ENCODE measurements at places on chromosomes 7 and 10.

DNA sequence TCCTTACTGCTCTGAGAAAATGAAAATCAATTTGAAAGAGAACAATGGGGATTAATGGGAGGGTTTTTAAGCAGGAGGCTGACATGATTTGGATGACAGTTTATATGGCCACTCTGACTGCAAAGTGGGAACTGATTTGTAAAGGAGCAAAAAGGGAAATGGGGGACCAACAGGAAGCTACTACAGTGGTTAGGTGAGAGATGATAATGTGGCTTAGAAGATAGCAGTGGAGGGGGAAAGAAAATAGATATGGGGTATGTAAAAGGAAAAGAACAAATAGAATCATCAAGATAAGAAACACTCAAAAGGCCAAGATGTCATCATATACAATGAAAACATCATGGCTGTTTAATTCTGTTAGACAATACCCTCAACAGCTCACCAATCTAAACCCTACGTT is 177.5 kb downstream of the ANK3 start:
- no peak for DNase-seq

DNA sequence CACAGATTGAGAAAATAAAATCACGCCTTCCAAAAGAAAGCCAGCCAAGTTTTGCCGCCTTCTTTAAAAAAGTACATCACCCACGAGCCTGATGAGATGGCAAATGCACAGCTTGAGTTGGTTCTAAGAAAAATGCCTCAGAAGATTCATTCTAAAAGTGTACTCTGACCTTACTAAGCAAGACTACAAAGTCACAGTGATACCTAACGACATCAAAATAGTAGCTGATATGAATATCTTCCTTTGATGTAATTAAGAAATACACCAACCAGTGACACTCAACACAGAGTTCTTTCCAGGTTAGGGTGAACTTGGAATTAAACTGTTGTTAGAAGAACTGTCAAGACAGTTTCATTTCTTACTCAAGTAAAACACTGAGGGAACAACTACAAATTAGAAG is 78.0 kb upstream of the AMPH start:
- DNase-seq, result no peak

DNA sequence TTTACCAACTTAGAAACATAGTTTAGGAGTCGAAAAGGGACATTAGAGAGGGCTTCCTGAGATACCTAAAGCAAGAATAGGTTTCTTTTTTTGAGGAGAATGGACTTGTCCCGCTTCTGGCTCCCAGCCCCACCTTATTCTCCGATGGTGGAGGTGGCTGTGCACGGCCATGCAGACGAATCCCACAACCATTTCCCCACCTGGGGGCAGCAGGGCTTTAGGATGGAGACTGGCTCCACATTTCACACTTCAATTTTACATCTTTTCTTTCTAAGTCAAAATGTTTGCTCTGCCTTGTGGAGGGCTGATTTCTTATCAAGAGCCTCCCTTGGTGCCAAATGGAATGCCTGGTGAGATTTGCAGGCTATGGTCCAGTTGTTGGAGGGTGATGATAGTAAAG is 118.5 kb downstream of the GLRX3 start:
- no peak for DNase-seq

DNA sequence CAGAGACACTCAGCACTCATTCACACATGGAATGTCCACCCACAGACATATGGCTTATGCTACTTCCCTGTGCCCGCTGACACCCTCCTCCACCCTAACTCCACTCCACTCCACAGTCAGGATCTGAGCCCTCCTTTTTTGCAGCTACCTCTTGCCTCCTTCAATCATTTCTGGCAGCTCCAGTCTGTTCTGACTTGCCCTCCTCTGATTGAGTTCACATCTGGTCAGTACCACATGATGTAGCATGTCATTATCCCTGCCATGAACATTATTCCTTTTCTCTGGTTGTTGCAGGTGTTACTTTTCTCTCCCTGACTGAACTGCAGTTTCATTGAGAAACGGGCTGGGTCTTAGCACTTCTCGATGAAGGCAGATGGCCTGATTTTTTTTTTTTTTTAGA is 130.1 kb upstream of the EGR2 start:
- no peak for DNase-seq

- no peak for DNase-seq
Observed at GRCh38 chr7:155842496-155843265, 30.4 kb upstream of the SHH start.

DNA sequence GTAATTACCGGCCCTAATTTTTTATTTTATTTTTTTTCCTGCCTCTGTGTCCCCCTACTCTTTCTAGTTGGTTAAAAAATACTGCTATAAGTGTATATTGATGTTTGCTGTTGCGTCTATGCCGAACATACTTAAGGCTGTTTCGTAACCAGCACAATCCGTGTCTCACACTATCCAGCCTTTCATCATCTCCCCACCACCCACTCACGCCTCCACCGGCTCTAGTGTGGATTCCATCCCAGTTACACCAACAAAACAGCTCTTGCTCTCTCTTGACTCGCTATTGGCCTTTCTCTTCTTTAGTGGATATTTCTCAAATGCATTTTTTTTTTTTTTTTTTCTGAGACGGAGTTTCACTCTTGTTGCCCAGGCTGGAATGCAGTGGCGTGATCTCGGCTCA is 70.1 kb upstream of the CAMK1D start:
- DNase-seq, result no peak

- DNase-seq, result no peak
Observed at GRCh38 chr7:136342251-136342650, 365.1 kb upstream of the MTPN start.

DNA sequence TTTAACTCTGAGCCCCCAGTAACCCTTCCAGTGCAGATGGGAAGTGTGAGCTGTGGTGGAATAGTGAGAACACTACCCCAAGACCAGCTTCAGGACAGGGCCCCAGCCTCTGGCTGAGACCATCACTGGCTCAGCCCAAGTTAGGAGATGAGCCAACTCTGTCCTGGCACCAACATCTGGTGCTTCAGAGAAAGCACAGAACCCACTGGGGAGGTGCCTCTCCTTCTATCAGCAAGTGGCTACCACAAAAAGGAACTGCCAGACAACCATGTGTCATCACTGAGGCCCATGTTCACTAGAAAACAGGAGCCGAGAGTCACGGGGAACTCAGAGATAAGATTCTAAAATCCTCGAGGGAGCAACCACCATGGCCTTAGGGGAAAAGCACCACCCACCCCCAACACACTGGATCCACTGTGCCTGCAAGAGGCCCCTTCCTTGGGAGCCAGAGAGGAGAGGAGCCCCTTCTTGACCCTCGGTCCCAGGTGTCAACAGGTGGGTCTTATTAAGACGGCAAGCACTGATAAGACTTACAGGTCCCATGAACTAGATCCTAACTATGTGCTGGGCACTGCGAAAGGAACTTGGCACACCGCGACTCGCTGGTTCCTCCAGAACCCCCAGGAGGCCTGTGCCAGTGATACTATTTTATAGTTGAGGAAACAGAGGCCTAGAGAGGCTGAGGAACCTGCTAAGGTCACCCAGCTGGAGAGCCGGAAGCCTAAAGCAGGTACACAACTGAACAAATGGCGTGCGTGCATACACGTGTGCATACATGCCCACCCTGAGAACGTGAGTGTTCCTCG is 102.7 kb downstream of the FAM53B start:
- DNase-seq, result peak; percentile 36

DNA sequence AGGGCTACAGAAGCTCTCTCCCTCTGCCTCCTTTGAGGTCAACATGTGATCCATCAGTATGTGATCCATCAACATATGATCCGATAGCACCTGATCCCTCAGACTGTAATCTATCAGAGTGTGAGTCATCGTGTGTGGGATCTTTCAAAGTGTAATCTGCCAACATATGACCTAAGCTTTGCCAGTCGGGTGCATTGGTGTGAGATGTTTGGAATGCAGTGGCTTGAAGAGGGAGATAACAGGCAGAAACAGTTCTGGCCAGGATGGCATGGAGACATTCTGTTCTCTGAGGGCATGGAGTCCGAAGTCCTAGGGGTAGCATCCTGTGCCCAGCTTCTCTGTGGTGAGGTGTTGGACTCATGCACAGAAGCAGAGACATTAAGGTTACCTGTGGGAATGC is 217.7 kb upstream of the ETV1 start:
- no peak for DNase-seq

- DNase-seq, result no peak
Observed at GRCh38 chr7:117229350-117229749, 93.5 kb downstream of the WNT2 start.

DNA sequence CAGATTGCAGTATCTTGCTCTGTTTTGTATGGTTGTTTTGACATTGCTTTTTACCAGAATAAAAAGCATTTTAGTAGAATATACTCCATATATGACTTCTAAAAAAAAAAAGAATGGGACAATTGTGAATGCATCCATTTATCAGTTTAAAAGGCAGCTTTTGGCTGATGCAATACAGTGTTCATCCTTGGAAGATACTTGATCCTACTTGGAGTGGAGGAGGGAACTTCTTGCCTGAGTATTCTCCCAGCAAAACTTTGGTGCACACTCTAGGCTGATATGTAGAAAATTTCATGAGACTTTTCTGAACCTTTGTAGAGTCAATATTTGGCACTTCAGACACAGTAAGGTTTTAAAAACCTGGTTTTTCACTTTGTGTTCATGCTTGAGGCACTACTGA is 40.2 kb downstream of the WDR11 start:
- DNase-seq, result no peak

- DNase-seq, result no peak
Observed at GRCh38 chr7:5429253-5429856, 5.7 kb upstream of the TNRC18 start.

- DNase-seq, result no peak
Observed at GRCh38 chr7:45591101-45591906, 17.1 kb downstream of the ADCY1 start.

DNA sequence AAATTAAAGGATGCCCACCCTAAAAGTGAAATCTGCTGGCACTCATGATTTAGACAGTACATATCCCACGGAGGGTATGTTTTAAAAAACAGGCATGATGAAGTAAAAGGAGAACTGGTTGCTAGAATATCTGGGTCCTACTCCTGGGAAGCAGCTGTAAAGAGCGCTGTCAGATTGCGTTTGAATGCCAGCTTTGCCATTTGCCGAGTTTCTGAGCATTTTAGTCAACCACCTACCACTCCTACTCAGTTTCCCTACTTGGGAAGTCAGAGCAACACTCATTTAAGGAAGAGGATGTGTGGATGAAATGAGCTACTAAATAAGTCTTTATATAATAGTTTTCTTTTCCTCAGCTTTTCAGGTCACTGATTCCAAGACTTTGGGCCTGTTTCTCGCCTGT is 1.1 kb upstream of the UMAD1 start:
- DNase-seq, result no peak

DNA sequence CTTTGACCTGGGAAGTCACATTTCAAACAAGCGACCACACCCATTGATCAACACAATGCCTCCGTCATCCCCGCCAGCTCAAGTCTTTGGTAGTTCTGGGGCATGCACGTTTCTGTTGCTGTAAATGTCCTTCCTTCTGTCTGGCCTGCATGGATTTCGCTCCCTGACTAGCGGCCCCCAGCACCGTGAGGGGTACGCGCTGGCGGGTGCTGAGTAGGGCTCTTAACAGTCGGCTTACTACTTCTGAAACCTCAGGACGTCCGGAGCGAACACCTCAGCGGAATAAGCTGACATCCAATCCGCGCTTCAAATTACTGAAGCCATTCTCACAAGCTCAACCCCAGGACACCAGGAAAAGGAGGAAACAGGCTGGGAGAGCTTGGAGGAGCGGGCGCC is 505 bp downstream of the NUDCD3 start:
- peak; percentile 58 for DNase-seq

GRCh38 chr7:102834466-102834865 is 78.3 kb upstream of the LRRC17 start:
- DNase-seq, result no peak

DNA sequence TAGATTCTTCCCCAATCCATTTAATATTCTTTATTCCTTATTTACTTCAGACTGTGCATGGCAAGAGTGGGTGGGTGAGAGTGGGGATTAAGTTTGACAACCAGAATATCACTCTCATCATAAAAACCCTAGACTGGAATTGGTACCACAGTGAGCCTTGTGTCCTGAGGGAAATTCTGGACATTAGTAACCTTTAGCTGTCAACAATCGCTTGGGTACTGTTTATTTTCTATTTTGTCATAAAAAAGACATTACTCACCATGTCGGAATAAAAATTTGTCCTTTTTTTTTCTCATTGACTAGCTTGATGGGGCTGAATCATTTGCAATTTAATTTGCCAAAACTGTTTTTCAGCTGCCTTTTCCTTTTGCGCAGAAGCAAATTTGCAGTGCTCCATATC is 176.1 kb upstream of the SEMA3C start:
- no peak for DNase-seq

- DNase-seq, result no peak
Observed at GRCh38 chr10:20714518-20714917, 182.6 kb downstream of the NEBL start.

- no peak for DNase-seq
Observed at GRCh38 chr7:1468643-1469298, 9.5 kb upstream of the MICALL2 start.

DNA sequence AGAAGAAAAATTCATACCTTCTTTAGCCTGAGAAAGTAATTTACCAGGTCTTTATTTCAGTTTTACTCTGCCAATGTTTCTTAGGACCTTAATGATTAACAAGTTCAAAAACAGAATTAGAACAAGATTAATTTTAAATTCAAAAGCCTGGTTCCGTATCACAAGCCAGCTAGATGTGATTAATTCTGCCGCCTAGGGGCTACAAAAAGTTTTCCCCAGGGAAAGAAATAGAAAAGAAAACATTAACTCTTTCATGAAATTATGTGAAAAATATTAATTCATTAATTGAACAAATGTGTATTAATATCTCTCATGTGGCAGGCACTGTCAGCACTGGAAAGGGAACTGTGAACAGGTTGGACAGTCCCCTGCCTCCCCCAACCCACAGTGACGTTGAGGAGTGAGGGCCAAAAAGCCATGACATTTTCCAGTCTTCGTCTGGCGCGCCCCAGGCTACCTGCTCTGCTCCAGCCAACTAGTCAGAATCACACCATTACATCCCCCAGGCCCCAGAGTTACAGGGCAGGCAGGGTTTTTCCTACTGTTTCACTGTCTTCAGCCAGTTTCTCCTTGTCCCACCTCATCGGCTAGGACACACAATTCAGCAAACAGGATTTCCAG is 20.1 kb downstream of the TMEM176A start:
- DNase-seq, result no peak

DNA sequence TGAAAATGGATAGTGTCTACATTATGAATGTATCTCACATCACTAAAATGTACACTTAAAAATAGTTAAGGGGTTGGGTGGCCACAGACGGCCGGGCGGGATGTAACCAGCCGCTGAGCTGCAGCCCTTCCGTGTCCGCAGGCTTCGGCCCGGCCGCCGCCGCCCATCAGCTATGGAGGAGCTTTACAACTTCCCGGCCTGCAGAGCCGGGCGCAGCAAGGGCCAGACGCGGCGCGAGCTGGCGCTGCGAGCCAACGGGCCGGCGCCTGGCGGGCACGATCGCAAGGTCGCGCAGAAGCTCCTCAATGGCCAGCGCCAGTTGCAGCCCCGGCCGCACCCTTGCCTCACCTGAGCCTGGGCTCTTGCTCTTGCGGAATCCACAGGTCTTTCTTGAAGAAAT is 69.1 kb downstream of the KMT2C start:
- DNase-seq, result no peak
